ENCODE measurements at places on chromosomes 7 and 10. TPM values are rescaled to one million over a fixed set of nuclear protein-coding genes. Genes with fewer than 3 reads are reported as not detected.

DNA sequence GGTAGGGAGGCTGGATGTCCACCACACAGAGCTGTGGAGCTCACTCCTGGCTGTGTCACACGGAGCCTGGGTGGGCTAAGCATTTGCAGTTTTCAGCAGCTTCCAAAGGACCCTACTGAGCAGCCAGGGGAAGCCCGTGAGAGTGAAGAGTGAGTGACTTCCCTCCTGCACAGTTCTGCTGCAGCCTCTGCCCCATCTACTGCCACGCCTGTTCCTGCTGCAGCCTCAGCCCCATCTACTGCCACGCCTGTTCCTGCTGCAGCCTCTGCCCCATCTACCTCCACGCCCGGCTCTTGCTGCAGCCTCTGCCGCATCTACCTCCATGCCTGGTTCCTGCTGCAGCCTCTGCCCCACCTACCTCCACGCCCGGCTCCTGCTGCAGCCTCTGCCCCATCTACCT lies 12.2 kb downstream of the ADAM8 start:
- DNase-seq: no peak

- DNase-seq: no peak
Observed at GRCh38 chr10:2214092-2214491, 476.8 kb upstream of the ADARB2 start.

GRCh38 chr7:4883372-4884144 lies at the start of gene RADIL:
TSS of gene RADIL (minus strand) at chr7:4883716. CDS start at chr7:4878139, 5,577 bp downstream.
- DNase-seq: peak; percentile 95

GRCh38 chr7:49279891-49280290 lies 355.5 kb downstream of the CDC14C start:
- DNase-seq: no peak

- no peak for DNase-seq
Observed at GRCh38 chr7:40571796-40572195, 437.0 kb downstream of the SUGCT start.

GRCh38 chr7:159306012-159306411 lies 161.3 kb upstream of the VIPR2 start:
- no peak for DNase-seq

DNA sequence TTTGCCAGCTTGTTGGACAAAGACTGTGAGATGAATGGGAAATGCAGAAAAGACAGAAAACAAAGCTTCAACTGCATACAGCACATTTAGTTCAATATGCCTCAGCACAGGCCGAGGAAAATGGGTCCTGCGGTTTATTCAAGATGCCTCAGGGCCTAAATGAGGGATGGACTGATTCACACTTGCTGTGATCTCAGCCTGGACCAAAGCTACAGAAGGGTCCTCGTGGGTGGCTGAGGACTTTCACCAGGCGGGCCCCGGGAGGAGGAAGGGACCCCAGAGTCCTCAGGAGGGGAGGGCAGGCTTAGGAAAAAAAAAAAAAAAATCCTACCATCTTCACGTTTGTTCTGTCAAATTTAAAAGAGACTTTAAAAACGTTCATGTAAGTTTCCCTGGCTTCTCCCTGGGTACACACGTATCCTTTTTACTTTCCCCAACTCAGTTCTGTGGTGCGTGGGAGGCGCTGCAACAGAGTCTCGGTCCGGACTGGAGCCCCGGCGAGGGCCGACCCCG lies 624 bp upstream of the ZNF783 start:
- DNase-seq: no peak

DNA sequence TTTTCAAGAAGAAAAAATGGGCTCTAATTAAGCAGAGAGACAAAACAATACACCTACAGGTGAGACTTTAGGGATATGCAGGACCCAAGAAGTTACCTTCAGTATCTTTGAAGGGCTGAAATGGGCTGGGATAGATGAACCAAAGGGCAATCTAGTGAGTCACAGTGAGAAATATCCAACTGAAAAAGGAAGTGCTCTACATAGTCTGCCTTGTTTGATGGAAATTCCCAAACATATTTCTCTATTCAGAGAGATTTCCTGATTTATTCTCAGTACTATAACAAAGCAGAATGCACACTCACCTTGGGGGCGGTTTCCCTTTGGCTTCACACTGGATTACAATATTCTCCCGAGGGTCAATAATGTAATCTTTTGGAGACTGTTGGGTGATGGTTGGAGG lies 104.1 kb upstream of the LAMB4 start:
- DNase-seq: no peak

- DNase-seq: no peak
Observed at GRCh38 chr7:29249383-29249750, 54.8 kb downstream of the CHN2 start.

- DNase-seq: no peak
Observed at GRCh38 chr7:117066668-117067067, 113.4 kb downstream of the ST7 start.

DNA sequence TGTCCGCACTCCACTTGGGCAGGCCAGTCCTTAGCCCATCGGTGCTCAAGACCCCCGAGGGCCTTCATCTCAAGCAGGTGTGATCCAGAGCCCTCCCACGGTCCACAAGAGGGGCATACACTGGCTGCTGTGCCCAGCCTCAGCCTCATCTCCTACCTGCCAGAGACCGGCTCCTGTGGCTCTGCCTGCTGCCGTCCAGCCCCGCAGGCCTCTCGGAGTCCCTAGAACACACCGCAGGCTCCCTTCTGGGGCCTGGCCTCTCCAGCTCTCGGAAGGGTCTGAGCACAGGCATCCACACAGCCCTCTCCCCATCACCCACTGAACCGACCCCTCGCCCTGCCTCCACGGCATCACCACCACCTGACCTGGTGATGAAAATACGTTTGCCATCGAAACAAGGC lies 147.4 kb downstream of the PRKAG2 start:
- no peak for DNase-seq

- no peak for DNase-seq
Observed at GRCh38 chr10:7410301-7410861, 453 bp downstream of the SFMBT2 start.

GRCh38 chr7:152476551-152476950 lies 40.7 kb upstream of the KMT2C start:
- DNase-seq: no peak

- no peak for DNase-seq
Observed at GRCh38 chr7:129083525-129083924, 28.6 kb upstream of the TNPO3 start.

SPDYE2 gene
- not detected for total RNA-seq

OGDHL gene
- not detected for total RNA-seq

PALD1 gene
- 8.7 TPM for total RNA-seq

MYL10 gene
- not detected for total RNA-seq

PIP gene
- total RNA-seq: 1,475 TPM

CFAP43 gene
- 1.5 TPM for total RNA-seq

Measured in suprapubic skin (tissue), 4 donors.